Stimulated activated CD4-positive, alpha-beta T cell treated with anti-CD3 and anti-CD28 coated beads, TNF-alpha, amount 100 ng/mL, for 1 hour (primary cell): ENCODE measurements at places on chromosomes 6 and 20.

DNA sequence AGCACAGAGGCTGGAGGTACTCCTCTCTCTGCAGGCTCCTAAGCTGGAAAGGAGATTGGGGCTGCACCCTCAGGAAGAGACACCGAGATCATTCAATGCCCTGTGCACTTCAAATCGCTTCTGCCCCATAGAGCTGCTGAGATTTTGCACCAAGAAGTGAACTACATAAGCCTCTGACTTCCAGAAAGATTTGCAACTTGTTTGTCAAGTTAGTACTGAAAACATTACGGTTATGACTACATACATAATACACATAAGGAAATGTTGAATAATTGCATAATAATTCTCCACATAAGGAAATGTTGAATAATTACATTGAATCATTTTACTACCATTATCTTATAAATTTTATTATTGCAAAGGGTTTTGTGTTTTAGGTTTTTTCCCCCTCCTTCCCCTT, 120.3 kb upstream of the SASH1 start:
- DNase-seq, result no peak

DNA sequence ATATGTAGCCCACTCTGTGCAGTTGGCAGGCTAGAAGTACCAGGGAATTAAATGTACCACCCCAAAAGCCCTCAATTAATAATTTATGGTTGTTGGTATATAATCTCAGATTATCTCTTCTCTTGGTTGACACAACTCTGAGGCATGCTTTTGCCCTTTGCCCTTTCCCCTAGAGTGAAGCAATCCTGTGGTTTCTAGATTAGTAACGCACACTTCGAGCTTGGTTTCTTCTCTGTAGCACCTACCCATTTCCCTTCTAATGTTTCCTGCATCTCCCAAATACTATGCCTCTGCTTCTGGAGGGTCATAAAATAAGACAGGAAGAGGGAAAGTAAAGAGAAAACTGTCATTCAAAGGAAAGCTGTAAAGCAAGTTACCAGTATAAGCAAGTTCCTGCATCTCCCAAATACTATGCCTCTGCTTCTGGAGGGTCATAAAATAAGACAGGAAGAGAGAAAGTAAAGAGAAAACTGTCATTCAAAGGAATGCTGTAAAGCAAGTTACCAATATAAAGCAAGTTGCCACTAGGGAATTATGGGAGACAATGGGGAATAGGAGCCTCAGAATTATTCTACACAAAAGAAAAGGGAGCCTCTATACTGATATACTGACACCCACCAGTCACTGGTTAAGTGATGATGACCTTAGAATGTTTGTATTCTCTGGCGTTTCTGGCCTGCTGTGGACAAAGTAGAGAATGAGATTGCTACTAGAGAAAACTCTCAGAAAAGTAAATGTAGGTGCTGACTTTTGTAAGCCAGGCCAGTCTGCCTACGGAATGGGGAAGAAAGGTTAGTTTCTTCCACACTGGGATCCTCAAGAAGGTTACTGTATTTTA, 862.6 kb upstream of the MAN1A1 start:
- no peak for DNase-seq

- DNase-seq, result no peak
These were observed at the start of gene OR2B2 for GRCh38 chr6:27911956-27912446. Gene OR2B2 (minus strand): TSS chr6:27912396. CDS start chr6:27912319, 77 bp downstream.

DNA sequence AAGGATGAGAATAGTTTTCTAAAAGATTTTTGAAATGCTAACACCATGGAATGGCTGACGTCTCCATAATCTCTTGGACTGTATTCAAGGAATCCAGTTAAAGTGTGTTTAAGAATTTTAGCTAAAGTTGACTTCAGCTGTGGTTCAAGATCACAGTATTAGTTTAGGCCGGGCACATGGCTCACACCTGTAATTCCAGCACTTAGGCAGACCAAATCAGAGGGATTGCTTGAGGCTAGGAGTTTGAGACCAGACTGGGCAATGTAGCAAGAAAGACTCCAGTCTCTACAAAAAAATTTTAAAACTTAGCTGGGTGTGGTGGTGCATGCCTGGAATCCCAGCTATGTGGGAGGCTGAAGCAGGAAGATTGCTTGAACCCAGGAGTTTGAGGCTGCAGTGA, 68.2 kb downstream of the RFPL4B start:
- no peak for DNase-seq

DNA sequence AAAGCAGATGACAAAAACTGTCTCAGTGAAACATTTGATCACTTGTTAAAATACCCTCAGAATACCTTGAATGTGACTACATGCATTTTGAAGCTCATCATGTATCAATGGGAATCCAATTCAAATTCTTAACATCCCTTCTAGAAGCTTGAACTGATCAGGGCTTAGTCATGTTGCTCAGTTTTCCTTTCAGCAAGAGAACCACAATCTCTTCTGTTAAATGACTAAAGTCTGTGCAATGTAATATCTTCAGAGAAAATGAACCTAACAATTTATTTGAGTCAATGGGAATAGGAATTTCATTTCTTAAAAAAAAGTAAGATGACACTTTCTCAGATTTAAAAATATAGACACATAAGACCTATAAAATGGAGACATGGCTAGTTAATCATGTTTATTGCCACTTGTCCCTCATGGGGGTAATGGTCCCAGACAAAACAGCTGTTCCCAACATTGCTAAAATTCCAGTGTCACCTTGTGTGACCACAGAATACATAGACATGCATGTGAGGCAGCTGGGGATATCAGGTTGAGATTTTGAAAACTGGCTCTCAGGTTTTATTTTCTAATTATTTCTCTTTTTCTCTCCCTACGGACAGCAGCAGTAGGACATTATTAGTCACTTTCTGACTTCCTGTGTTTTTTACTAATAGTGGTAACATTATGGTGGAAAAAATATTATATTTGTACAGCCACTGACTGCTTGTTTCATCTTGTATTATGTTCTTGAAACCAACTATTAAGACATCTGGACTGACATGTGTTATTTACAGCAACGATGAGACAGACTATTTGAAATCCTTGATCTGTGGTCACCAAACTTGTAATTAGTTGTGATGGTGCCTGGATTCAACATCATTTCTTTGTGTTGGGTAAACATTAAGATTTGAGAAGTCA, 192.5 kb downstream of the COL9A1 start:
- no peak for DNase-seq

GRCh38 chr6:168355716-168356522, 36.3 kb upstream of the DACT2 start:
- DNase-seq, result no peak

DNA sequence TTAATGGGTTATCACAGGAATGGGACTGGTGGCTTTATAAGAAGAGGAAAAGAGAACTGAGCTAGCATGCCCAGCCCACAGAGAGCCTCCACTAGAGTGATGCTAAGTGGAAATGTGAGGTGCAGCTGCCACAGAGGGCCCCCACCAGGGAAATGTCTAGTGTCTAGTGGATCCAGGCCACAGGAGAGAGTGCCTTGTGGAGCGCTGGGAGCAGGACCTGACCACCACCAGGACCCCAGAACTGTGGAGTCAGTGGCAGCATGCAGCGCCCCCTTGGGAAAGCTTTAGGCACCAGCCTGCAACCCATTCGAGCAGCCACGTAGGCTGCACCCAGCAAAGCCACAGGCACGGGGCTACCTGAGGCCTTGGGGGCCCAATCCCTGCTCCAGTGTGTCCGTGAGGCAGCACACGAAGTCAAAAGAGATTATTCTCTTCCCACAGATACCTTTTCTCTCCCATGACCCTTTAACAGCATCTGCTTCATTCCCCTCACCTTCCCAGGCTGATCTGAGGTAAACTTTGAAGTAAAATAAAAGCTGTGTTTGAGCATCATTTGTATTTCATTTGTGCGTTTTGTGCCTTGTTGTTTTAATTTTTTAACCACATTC, 4.4 kb downstream of the HLA-E start:
- no peak for DNase-seq

DNA sequence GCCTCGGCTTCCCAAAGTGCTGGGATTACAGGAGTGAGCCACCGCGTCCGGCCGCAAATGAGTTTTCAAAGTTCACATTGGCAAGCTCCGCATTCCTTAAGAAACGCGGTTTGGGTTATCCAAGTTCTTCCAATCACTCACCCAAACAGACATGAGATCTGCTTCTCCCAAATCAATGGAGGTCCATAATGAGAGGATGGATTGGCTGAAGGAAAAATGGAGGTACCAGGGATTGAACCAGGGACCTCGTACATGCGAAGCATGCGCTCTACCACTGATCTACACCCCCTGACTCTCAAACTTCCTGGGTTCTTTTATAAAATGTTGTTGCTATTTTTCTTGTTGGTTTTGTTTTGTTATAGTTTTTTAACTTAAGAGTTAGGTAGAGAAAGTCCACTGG, 170.0 kb downstream of the GPX5 start:
- DNase-seq, result no peak

GRCh38 chr6:55136916-55137315, 37.4 kb upstream of the HCRTR2 start:
- DNase-seq, result no peak

DNA sequence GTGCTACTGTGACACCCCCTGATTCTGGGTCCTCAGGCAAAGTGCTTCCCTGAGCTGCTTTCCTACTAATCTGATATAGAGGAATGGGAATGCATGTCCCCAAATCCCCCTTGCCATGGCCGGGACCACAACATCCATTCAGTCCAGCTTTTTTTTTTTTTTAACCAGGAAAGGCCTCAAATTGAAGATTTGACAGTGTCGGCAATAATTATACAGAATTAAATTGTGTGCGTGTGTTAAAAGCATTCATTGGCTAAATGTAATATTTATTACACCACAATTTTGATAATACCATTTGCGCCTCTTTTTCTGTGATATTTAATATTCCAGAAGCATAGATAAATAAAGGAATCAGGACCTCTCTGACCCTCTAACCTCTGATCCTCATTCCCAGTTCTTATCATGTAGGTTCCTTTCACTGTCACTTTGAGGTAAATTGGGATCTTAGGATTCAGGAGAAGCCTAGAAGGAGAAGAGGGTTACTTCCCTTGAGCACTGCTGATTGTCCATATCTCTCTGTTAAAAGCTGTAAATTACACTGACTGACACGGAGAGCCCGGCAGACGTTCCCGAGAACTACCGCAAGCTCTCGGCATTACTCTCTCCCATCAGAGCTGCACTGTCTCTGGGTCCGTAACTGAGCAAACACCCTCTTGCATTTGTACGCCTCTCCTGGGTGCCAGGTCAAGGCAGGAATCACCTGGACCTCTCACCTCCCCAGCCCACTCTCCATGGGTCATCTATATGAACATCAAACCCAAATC, 29.4 kb upstream of the MAFB start:
- no peak for DNase-seq

DNA sequence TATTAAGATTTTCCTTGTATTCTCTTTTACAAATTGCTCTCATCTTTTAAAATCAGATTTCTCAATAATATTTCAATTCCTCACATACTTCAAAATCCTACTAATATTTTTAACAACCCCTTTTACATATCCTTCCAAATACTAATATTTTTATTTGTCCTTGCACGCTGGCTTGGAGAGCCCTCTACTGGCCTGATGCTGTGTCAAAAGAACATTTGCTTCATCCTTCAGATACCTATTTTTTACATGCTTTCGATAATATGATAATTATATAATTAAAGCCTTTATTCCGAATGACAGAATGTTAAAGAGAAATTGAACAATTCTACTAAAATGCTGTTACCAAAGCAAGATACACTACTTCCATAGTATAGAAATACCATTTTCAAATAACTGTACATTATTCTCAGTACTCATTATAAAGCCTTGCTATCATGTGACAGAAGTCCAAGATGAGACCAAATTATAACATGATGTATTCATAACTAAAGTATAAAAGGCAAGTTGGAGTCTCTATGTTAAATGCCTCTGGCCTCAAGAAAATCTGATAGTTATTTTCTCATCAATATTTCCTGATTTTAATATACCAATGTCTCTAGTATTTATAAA, 39.0 kb upstream of the PLN start:
- no peak for DNase-seq

DNA sequence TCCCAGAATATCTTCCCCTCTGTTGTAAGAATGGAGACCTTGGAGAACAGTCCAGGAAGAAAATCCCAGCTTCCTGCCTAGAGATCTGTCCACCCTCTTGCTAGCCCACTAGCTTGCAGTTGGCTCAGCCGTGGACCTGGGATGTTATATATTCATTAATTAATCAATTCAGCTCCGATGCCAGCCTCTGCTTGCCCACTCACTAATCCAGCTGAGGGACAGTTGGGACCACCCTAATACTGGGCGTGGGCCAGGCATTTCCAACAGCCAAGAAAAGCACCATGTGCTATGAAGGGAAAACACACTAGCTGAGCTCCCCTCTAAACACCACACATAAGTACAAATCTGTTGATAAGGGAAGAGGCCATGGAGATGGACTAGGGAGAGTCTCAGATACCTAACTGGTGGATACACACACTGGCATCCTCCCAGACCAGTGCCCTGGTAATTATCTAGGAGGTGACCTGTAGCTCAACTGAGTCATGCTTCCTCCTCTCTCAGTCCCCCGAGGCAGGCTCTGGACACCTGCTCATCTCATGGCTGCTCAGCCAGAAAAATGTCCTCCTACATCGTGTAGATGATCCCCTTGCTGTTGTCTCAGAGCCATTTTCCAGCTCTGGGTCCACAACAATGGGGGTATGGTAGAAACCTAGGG, 78.9 kb downstream of the ANKRD60 start:
- DNase-seq, result no peak

GRCh38 chr6:80437801-80438200, 331.3 kb downstream of the BCKDHB start:
- DNase-seq, result no peak

GRCh38 chr6:150293423-150294173, 75.2 kb upstream of the IYD start:
- DNase-seq, result no peak

DNA sequence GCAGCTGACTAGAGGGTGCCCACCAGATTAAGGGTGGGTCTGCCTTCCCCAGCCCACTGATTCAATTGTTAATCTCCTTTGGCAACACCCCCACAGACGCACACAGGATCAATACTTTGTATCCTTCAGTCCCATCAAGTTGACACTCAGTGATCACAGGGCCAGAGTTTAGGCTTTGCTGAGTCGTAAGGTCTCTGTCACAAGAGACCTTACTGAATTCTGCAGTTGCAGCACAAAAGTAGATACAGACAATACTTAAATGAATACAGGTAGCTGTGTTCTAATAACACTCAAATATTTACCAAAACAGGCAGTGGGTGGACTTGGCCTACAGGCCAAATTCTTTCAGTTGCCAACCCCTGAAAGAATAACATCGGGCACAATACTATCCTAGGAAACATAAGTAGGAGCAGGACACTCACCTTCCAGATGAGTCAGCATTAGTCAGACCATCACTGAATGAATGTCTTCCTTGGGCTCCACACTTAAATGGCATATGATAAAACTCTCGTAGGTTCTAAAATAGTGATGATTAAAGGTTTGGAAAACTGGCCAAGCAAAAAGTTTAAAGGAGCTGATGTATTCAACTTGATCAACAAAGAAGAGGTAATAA, 190.0 kb downstream of the UBE3D start:
- no peak for DNase-seq

GRCh38 chr6:6752129-6752528, 163.6 kb downstream of the LY86 start:
- DNase-seq, result no peak

GRCh38 chr6:35911871-35912653, 8.8 kb downstream of the SRPK1 start:
- DNase-seq, result no peak

- DNase-seq, result no peak
These were observed 77.4 kb upstream of the HDDC2 start for GRCh38 chr6:125379174-125379573.
